CD4-positive, alpha-beta T cell (primary cell): ENCODE measurements at places on chromosomes 2 and 18. TPM values are rescaled to one million over a fixed set of nuclear protein-coding genes. Genes with fewer than 3 reads are reported as not detected.

Gene COLEC11
- total RNA-seq: 0.47 TPM

Gene DNMT3A
- 62.1 TPM for total RNA-seq

Gene DPP10
- total RNA-seq: not detected

Gene CD8B2
- not detected for total RNA-seq

Gene COPS7B
- 27.6 TPM for total RNA-seq

Gene POTEJ
- not detected for total RNA-seq

Gene UGT1A10
- not detected for total RNA-seq

Gene TMX3
- total RNA-seq: 33.3 TPM

Gene CCL20
- 2.2 TPM for total RNA-seq

Gene FSIP2
- total RNA-seq: 0.96 TPM

Gene FBXO15
- total RNA-seq: 0.58 TPM

Gene GPR39
- not detected for total RNA-seq

Gene TWIST2
- not detected for total RNA-seq
